ENCODE measurements at places on chromosomes 16 and 17.

DNA sequence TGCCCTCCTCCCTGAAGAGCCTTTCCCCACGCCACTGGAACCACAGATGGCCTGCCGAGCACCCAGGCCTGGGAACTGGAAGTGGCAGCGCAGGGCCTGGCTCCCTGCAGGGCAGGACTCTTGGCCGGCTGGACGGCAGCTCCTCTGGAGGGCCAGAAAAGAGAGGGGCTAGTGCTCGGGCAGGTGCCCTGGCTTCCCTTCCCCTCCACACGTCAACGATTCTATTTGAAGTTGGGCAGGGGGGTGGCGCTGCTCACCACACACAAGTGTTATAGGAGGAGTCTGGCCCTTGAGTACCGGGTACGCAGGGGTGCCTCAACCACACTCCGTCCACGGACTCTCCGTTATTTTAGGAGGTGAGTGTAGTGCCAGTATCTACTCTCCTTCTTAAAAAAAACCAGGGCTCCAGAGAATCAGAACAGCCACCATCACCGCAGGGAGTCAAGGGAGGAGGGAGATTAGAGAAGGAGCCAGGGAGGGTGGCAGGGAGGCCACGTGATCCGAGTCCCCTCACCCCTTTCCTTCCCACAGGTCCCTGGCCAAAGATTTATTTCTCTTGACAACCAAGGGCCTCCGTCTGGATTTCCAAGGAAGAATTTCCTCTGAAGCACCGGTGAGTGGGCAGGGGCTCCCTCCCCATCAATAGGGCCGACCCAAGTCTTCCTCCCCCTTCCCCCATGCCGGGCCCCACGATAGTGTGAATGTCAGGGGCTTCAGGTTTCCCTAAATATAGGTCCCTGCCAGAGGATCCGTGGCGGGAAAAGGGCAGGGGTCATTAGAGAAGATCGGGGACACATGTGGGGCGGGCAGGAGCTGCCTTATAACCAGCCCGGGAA is 1.4 kb upstream of the ALDOA start:
- peak; percentile 82 for DNase-seq

- DNase-seq: no peak
Observed at GRCh38 chr17:42155614-42156045, 841 bp upstream of the RAB5C start.

GRCh38 chr16:17529982-17530760 is 59.4 kb upstream of the XYLT1 start:
- peak; percentile 27 for DNase-seq

- no peak for DNase-seq
Observed at GRCh38 chr16:19760356-19761060, 42.4 kb downstream of the IQCK start.

DNA sequence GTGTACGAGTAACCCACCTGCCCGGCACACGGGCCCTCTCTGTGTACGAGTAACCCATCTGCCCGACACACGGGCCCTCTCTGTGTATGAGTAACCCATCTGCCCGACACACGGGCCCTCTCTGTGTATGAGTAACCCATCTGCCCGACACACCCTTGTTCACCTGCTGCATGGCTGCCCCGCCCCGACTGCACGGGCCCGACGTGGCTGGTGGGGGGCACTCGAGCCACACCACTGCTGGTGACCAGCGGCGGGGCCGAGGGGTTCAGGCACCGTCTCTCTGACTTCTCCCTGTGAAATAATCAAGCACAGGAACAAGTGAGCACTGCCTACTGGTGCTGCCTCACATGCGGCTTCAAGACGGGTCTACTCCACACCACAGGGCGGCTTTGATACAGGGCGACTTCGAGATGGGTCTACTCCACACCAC is 22.1 kb downstream of the MAP1LC3B start:
- no peak for DNase-seq

GRCh38 chr17:32485261-32486110 is 1.3 kb upstream of the CDK5R1 start:
- no peak for DNase-seq

GRCh38 chr16:56539656-56540055 is 19.8 kb upstream of the BBS2 start:
- no peak for DNase-seq

- DNase-seq: no peak
Observed at GRCh38 chr17:9406046-9406606, 169.5 kb downstream of the STX8 start.

DNA sequence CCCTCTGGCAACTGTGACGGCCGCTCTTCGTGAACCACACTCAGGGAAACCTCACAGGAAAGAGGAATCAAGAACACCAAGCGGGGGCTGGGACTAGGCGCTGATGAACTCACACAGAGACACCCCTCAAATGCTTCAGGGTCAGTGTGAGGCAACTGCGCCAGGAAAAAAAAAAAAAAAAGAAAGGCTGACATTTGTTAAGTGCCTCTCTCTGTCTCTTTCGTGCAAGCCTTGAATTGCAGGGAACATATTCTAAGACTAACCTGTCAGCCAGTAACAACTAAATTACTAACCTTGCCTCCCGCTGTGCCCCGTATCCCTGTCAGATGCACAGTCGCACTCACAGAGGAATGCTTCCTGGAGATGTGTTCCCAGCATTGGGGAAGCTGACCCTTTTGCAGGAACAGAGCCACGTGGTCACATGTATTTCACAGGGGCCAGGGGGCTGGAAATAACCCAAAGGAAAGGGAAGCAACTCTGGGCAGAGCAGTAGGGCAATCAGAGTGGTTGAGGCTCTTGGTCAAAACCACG is 247.8 kb downstream of the XYLT1 start:
- no peak for DNase-seq

DNA sequence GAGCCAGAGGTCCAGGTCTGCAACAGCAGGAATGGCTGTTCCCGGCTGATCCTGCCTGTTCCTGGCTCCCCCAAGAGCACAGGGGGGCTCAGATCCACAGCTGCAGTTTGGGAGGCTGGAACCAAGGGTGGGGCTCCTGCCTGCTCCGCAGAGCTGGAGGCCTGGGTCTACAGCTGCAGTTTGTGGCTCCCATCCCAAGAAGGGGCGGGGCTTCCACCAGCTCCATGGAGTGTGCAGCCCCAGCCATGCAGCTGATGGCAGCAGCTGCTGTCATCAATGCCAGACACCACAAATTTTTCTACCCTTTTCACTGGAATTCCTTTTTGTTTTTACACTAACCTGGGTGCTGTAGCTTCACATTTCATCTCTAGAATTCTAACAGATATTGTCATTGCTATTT is 135.4 kb upstream of the KIF2B start:
- DNase-seq: no peak

GRCh38 chr17:52923658-52924057 is 765.1 kb upstream of the CA10 start:
- DNase-seq: no peak

- DNase-seq: no peak
Observed at GRCh38 chr17:9371019-9371418, 204.6 kb downstream of the STX8 start.

- DNase-seq: peak; percentile 76
Observed at GRCh38 chr17:82200743-82201497, 11.7 kb downstream of the CCDC57 start.

GRCh38 chr17:43723697-43724359 is 34.8 kb downstream of the SOST start:
- DNase-seq: no peak

DNA sequence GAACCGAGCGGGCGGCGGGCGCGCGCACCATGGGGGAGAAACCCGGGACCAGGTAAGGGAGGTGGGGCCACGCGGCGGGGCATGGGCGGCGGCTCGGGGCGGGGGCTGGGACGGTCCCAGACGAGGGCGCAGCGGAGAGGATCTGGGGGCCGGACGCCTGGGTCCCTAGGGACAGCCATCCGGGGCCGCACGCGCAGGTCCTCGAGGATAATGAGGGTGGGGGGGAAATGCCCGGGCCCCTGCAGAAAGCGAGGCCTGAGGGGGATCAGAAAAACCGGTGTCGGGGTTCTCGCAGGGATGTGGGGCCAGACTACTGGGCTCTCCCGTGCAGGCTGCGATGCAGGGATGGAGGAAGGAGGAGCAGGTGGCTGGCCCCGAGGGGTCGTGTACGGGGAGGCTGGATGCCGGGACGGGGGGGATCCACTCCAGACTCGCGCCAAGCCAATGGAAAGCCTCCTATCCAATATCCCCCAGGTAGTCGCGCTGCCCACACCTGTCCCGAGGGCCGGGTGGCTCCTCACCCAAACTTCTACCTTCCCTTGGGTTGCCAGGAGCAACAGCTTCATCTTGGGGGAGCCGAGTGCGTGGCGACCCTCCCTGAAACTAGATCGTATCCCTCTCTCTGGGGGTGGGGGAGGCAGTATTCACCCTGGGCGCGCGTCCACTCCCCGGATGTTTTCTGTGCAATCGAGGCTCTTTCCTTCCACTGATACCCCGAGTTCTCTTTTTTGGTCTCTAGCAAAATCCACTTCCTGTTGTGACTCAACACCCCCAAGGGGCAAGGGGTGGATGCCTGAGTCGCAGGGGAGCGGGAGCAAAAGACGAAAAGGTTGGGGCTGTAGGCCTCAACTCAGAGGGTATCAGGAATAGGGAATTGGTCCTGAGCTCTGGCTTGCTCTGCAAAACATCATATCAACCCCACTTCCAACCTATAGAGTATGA is 532 bp downstream of the ARRB2 start:
- peak; percentile 65 for DNase-seq

Measured in stimulated activated CD8-positive, alpha-beta memory T cell treated with anti-CD3 and anti-CD28 coated beads, Interleukin-4, amount 100 ng/mL, for 48 hours (primary cell).